ENCODE measurements at places on chromosomes 6 and 20. TPM values are rescaled to one million over a fixed set of nuclear protein-coding genes. Genes with fewer than 3 reads are reported as not detected.

DNA sequence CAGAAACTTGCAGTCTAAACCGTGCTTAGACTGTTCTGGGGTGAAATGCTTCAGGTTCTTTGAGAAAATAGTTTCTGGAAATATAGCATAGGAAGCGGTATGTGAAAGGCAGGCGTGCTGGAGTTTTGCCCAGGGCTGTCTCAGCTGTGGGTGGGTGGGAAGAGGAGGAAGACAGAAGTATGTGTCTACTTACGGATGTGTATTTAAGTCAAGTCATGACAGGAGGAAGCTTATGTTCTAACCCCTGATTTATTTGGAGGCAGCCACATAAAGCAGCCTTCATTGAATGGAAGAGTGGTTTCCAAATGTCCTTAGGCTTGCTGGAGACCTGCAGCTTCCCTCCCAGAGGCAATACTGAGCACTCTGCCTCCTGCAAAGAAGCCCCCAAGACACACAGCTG is 345.8 kb upstream of the PRND start:
- DNase-seq, result no peak

- no peak for DNase-seq
Measured at GRCh38 chr6:93341900-93342613, 77.3 kb downstream of the EPHA7 start.

GRCh38 chr20:25271486-25272222 is 23.8 kb downstream of the PYGB start:
- DNase-seq, result no peak

DNA sequence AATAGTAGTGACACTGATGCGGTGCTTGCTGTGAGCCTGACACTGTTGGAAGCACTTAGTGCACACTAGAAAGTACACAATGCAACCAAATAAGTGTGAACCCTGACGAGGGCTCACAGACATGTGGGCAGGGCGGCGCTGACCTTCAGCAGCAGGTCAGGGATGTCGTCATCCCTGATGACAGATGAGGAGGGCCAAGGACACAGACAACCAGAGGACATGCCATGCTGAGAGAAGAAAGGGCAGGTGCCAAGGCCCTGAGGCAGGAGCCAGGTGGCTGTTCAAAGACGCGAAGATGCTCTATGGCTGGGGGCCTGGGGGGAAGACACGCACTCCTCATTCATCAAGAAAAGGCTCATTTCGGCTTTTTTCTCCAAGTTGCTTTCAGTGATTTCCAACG is 176.4 kb upstream of the CST7 start:
- no peak for DNase-seq

GRCh38 chr6:3789896-3790558 is 38.5 kb upstream of the PXDC1 start:
- DNase-seq, result no peak

GRCh38 chr20:34717230-34718095 is 13.3 kb downstream of the TP53INP2 start:
- no peak for DNase-seq

DNA sequence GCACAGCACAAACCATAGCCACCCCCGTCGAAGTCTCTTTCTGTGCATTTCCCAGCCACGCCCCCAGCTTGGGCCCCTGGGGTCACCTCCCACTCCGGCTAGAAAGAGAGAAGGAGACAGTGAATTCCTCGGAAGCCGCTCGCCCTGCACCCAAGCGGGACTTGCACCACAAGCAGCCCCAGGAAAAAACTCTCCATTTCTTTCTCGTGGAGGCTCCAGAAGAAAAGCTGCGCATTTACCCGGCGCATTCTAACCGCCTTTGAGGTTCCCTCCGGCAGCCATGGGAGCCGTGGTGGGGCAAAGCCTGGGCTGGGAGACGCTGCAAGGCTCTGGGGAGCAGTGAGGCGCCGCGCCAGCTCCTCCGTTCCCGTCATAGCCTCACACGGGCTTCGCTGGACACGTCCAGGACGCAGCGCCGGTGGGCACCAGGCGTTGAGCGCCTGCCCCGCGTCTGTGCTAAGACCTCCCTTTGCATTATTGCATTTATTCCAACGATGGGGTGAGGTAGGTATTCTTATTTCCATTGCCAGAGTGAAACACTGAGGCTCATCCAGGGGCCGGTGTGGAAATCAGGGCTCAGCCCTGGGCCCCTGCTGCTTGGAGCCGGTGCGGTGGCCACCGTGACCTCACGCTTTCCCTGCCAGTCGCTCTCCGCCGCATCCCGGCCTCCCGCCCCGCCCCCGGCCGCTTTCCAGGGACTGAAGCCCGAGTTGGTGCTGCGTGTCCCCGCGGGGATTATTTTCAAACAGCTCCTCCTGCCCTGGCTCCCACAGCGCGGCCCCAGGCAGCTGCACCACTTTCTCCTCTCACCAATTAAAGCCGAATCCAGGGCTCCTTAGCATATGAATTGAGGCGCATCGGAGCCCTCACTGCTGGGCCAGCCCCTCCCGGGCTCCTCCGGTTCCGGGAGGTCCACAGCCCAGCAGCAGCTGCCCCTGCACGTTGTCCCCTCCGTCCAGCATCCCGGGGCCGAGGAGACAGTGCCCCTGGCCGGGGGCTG is 148.3 kb upstream of the AFDN start:
- no peak for DNase-seq

The LSM2 gene
- total RNA-seq, result 172 TPM

The RSPO3 gene
- not detected for total RNA-seq

The SMLR1 gene
- total RNA-seq, result not detected

The PDE10A gene
- total RNA-seq, result not detected

The ZBTB12 gene
- total RNA-seq, result 0.69 TPM

Data from activated naive CD4-positive, alpha-beta T cell treated with anti-CD3 and anti-CD28 coated beads for 36 hours (primary cell).